ENCODE measurements at places on chromosomes 3 and 15.

- no peak for DNase-seq
These were observed 300.9 kb downstream of the PYDC2 start for GRCh38 chr3:191761906-191762305.

GRCh38 chr15:92796161-92796611, 103.9 kb upstream of the CHD2 start:
- DNase-seq, result no peak

GRCh38 chr3:4614070-4614469, 120.9 kb downstream of the ITPR1 start:
- DNase-seq, result no peak

GRCh38 chr15:69758291-69758771, 305.7 kb downstream of the RPLP1 start:
- DNase-seq, result no peak

Measured in activated T-cell treated with anti-CD3 and anti-CD28 coated beads for 48 hours (primary cell).